Activated T-helper 1 cell treated with anti-CD3 and anti-CD28 coated beads, Interleukin-2, amount 50 U/mL, for 16 hours (primary cell): ENCODE measurements at places on chromosomes 11 and 22.
A peak's percentile ranks its signal among the peaks of the same experiment; 100 is the strongest.

- DNase-seq: peak; percentile 40
These were observed at the start of gene CPT1A for GRCh38 chr11:68841718-68842426. CPT1A (minus strand) TSS chr11:68841916; CDS start chr11:68815474, 26,442 bp downstream.

DNA sequence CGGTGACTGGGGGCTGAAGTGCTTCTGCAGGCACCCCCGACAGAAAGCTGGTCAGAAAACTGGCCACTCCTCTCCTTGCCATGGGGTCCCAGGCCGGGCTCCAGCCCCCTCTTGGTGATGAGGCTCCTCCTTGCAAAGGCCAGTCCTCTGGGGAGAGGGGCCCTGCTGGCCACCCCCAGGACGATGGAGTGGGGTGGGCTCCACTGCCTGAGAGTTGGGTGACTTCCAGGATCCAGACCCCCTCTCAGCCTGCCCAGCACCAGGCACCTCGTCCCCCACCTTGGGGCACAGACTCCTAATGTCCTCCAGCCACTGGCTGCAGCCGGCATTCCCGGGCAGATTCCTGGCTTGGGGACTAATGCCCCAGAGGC, 441 bp upstream of the RPS6KA4 start:
- no peak for DNase-seq

GRCh38 chr11:86814775-86815174, 14.4 kb downstream of the PRSS23 start:
- no peak for DNase-seq

DNA sequence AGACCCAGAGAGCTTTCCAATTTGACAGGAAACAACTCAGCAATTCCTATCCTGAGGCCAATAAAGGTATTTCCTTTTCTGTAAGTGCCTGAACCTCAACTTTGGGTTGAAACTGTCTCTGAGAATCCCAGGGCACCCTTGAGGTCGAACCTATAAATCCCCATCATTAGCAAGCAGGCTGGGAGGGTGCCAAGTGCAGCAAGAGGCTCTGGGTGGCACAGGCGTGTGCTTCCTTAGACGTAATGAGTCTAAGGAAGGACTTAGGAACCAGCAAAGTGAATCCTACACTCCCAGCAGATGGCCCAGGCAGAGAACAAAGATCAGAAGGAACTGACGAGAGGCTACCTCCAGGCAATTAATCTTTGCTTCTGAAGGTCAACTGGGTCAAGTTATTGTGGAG, 234.3 kb upstream of the NARS2 start:
- no peak for DNase-seq

DNA sequence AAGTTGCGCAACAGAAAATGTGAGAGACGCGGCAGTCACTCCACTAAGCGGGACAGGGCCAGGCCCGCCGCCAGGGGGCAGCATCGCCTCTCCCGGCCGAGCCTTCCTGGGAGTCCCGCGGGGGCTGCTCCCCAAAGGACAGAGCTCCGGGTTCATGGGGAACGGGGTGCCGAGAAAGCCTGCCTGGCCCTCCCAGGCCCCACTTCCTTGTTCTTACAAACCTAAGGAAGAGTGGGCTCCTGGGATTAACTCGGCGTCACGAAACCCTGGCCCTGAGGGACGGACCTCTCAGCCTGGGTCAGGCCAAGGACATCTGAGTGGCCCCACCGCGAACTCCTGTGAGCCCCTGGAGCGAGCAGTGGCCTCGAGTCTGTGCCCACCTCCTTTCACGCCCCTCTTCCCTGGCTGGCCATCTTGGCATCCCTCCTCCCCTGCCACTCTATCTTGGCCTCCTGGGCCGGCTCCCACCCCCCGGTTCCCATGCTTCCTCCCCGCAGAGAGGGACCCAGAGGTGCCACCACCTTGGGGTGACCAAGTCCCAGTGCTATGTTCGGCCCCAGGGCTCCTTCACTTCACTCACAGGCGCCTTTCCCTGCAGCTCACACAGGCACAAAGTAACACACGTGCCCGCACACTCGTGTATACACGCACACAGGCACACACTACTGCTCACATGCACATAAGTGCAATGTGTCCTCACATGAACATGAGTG, 99.9 kb upstream of the FGF3 start:
- DNase-seq: peak; percentile 45

GRCh38 chr22:27614006-27614649, 187.4 kb downstream of the MN1 start:
- no peak for DNase-seq

GRCh38 chr22:29555065-29555644, 1.6 kb upstream of the THOC5 start:
- no peak for DNase-seq

DNA sequence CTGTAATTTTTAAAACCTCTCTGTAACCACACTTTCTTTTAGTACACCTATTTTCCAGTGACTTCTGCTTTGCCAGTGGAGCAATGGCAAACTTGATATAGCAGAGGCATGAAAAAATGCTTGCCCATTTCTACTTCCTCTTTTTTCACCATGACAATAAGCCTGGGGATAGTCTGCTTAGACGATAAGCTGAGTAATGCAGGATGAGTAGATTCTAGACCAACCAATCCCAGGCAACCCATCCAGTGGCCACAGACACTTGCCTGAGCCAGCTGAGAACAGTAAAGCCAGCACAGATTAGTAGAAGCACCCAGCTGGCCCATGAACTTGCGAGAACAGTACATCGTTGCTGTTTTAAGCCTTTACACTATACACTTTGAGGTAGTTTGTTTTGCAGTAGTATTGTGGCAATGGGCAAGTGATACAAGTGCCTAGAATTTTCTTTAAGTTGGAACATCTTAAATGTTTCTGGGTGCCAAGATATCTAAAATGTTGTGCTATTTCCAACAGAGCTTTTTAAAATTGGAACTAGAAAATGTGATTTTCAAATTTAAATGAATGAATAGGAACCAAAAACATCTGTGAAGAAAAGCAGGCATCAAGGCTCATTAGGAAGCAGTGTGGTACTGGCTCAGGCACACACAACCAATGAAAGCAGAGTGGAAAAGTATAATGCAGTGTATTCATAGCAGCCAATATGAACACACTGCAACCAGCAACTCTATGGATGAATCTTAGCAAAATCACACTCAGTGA, 37.7 kb downstream of the DDI1 start:
- no peak for DNase-seq

GRCh38 chr11:3903207-3903896, 47.9 kb downstream of the STIM1 start:
- no peak for DNase-seq

DNA sequence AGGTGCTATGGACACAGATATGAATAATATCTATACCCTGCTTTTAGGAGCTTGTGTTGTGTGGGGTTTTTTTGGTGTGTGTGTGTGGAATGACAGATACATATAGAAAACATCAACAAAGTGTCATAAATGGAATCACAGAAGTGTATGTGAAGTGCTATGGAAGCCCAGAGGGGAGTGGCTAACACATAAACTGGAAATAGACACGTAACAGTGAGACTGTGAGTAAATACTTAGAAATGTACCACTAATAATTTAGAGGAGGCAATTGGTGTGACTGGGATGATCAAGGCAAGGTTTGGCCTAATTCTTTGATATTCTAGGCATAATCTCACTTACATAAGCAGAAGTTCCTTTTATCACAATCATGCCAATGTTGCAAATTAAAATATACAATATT, 169.3 kb upstream of the TENM4 start:
- DNase-seq: no peak

- DNase-seq: no peak
These were observed 4.1 kb upstream of the PTDSS2 start for GRCh38 chr11:445765-446588.

- no peak for DNase-seq
These were observed 22.6 kb upstream of the MGAT3 start for GRCh38 chr22:39434243-39434653.

- DNase-seq: no peak
These were observed 17.0 kb downstream of the NEAT1 start for GRCh38 chr11:65439331-65440181.

GRCh38 chr11:128047026-128047425, 540.3 kb downstream of the ETS1 start:
- no peak for DNase-seq

DNA sequence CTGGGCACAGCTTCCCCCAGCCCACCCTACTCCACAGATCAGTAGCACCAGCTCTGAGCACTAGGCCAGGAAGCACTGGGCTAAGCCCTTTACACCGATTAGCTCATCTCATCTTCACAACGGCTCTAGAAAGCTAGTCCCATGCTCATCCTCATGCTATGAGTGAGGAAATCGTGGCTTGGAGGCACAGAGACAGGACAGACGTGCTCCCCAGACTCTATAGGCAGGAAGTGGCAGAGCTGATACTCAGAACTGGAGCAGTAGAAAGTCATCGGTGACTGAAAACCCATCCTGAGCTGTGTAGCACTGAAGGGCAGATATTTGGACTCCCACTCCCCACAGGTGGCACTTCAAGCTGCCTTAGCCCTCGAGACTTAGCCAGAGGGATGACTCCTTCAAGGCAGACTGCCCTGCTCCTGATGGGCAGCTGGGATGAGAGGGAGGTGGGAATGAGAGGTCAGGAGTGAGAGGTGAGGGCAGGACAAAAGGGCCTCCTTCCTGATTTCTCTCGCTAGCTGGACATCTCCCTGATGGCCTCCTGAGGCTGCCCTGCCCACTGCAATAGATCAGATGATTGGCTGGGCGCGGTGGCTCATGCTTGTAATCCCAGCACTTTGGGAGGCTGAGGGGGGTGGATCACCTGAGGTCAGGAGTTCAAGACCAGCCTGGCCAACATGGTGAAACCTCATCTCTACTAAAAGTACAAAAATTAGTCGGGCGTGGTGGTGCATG, 9.7 kb downstream of the CD5 start:
- no peak for DNase-seq

DNA sequence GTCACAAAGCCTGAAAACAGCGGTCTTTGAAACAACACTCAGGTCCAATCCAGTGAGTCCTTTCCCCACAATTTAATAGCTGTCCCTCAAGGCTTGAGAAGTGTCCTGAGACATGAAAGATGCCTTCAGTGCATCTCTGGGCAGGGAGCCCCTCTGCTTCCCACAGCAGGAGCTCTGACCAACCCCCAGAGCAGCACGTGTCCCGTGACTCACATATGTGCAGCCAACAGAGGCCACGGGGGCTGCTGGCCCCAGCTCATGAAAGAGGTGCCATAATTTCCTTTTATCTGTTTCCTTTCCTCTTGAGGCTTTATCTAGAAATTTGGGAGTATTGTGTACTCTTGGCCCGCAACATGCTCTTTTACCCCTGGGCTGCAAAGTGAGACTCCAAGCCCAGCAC, 33.2 kb upstream of the LMO1 start:
- no peak for DNase-seq

- DNase-seq: no peak
These were observed 153.4 kb downstream of the CACNA1I start for GRCh38 chr22:39723899-39724351.

DNA sequence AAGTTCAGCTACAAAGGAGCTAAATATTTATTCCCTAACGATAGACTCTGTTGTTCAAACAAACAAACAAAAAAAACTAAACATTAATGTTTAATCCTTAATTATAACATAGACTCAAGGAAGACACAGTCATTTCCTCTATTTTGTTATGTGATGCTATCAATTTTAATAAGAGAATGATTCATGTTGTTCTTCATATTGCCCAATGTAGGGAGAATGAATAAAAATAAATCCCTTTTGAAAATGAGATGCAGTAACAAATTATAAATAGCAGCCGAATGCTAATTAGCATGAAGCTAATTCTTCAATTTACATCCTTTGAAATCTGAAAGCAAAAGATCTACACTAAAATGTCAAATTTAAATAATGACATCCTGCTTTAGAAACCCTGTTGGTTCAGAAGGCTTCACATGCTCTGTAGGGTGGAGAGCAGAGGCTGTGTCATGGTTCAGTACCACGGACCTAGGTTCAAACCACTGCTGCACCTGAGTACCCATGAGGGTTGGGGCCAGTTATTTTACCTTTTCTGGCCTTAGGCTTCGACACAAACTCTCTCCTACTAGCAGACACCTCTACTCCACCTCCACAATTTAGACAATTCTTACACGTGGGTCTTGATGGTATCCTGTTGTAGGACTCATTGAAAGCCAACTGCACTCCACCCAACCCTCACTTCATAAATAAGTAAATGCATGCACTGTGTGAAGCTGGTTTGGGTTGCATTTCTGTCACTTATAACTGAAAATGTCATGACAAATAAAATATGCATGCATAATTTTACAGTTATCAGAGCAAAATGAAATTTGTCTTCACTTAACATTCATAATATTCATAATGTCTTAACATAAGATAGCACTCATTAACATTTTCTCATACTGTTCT, 89.0 kb downstream of the RRAS2 start:
- DNase-seq: no peak

DNA sequence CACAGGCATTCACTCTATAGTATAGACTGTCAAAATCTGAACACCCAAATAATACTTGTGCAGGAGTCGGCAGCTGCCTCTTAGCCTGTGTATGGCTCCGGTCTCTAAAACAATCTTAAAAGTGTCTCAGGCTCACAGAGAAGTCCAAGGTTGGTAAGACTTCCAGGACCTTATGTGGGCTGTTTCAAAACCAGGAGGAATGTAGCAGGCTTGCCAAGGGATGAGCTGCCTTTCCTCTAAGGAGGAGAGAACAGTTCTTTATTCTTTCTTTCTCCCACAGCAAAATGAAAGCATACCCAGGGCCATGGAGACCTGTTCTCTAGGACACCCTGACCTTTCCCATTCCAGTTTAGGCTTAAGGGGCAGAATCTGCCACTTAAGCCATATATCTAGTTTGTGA, 176.5 kb downstream of the TRPC6 start:
- DNase-seq: no peak

GRCh38 chr11:10725114-10725906, 25.7 kb upstream of the CTR9 start:
- no peak for DNase-seq

DNA sequence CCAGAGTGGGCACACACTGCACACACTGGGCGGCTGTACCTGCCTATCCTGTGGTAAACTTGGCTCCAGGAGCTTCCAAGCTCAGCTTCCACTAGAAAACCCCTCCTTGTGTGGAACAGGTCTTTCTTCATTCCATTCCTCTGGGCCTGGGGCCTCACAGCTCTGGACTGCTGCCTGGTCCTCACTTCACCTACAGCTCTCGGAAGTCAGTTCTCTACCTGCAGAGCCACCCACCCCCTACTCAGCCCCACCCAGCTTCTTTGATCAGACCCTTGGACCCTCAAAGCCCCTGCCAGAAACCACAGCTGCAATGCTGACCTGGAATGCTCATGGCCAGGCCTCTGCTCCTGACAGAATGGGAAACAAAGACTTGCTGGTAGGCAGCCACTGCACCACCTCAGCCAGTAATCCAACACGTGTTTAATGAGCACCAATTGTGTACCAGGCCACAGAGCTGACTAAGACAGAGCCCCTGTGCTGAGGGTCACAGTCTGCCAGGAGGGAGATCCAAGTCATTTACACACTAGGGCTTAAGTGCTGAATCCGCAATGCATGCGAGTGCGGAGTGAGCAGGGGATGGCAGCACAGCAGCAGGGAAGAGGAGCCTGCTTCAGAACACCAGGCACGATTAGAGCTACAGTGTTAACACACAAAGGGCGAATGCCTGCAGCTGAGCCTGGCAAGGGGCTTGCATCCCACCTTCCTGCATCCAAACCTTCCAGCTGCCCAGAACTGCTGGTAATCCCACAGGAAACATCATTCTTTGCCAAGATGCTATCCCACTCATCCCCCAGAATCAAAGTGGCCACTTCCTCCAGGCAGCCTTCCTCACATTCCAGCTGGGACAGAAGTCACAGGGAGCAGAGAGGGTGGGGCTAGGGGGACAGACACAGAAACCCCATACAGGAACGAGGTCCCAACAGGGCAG, 4.6 kb downstream of the GNB1L start:
- DNase-seq: no peak
